Activated CD8-positive, alpha-beta memory T cell treated with anti-CD3 and anti-CD28 coated beads, Interleukin-2, amount 10 ng/mL, durations not matched to agents 7 days and 5 days (primary cell): ENCODE measurements at places on chromosomes 11 and 22. TPM values are rescaled to one million over a fixed set of nuclear protein-coding genes. Genes with fewer than 3 reads are reported as not detected.

The LUZP2 gene
- not detected for total RNA-seq

The TRPC6 gene
- total RNA-seq, result not detected

DNA sequence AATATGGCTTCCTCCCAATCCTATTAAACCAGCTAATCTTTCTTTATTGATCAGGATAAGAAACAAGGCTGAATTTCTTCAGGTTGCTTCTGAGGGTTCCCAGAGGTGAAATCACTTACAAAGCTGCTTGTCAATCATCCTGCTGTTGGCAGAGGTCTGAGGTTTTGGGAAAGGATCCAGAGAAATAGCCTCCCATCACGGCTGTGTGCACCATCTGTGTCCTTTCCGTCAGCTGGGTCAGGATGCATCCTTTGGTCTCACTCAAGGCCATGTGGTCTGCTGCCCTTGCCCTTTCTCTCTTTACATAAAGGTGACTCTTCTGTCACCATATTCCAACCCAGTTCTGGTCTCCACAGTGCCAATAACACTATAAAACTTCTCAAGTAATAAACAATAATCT is 113.4 kb upstream of the TEAD1 start:
- DNase-seq, result no peak

DNA sequence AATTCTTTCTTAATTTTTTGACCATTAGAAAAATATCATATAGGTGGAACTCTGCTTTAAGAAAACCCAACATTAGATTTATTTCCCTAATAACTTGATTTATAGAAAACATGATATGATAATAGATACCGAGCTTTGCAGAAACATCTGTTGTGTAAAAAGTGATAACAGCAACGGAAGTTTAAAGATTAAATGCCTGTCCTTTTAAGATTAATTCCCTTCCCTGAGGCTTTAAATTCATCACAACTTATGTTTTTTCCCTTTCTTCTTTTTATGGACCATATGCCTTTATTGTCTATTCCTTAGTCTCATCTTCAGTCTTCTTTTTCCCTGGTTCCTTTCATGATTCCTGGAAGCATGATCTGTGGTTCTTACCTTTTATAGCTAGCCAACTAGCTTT is 1.9 kb downstream of the USP47 start:
- DNase-seq, result no peak

DNA sequence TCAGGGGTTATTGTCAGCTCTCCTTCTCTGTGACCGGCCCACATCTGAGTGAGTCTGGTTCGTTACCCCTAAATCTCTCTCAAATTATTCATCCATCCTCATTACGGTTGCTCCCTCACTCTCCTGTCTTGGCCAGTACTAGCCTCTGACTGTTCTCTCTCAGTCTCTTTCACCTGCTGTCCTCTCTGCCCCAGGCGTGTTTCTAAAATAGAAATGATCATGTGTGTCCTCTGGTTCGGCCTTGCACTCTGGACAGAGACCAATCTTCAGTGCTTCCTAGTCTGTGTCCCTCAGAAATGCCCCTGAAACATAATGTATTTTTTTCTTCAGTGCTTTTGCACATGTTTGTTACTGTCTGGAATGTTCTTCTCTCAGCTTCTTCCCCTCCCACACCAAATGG is 4.9 kb downstream of the PSMD13 start:
- DNase-seq, result no peak

DNA sequence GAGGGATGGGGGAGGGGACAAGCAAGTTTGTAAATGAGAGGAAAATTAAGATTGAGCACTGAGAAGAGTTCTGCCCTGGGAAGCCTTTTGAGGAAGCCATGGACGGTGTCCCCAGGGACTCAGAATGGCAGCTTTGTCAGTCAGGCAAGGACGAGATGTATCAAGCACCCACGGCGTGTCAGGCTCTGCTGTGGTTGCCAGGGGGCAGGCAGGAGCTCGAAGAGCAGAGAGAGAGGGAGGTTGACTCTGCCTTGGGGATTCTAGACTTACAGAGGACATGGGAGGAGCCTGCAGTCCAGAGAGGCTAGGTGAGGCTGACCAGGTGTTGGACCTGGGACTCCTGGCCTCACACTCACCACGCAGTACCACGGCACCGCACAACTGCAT is 29.1 kb upstream of the SYT7 start:
- DNase-seq, result no peak

- DNase-seq, result no peak
Observed at GRCh38 chr11:34583818-34584217, 37.1 kb upstream of the EHF start.
